ENCODE measurements at places on chromosomes 1 and 21.

GRCh38 chr21:20875742-20876141 lies 122.5 kb upstream of the NCAM2 start:
- no peak for DNase-seq

DNA sequence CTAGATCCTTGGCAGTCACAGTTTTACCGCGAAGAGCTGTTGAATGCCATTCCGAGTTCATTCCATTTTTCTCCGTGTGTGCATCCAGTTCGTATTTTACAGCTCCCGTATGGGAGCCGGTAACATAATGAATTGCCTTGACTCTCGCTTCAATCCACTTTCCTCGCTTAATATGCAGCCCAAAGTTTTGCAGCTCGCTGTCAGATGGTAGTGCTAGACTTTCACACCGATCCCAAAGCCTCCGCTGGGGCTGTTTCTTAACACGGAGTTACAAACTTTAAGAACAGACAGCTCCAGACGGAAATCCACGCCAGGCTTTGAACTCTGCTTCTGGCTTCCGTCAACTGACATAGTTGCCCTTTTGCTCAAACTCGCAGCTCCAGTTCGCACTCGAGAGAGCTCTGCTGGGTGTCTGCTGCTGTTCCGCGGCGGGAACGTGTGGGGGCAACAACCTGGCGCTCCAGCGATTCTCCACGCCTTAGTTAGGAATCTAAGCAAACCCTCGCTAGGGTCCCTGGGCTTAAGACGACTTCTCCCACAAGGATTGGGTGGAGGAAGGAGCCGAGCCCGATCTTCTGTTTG lies 3.5 kb upstream of the ARID1A start:
- peak; percentile 43 for DNase-seq

- DNase-seq = no peak
Observed at GRCh38 chr1:50974618-50974935, 4.5 kb downstream of the CDKN2C start.

DNA sequence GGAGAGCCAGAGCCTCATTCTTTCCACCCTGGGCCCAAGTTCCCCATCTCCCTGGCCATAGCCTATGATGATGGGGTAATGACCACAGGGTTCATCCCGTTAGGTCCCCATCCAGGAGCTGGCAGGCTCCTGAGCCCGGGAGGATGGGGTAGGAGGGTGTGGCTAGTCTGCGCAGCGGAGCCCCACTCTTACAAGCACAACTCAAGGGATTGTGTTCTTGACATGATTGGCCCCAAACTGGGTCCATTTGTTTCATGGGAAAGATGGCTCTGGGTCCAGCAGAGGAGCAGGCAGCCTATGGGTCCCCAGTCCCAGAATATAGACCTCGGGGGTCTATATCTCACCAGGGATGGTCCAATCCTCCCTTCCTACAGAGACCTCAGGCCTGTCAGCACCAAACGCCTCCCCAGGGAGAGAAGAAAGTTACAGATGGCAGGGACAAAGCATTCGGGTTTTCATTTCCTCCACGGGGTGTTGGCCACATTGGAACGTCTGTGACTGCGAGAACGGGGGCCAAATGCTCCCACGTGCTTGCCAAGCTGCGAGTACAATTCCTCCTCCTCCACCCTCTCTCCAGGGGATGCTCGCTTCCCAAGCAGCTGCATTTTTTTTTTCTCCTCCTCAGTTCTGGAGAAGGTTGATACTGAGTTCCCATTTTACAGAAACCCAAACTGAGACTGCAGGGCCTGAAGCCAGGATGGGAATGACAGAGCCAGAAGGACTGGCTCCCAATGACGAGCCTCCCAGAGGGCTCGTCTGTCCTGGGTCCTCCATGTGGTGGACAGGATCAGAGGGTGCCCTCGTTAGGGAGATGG lies 71.0 kb downstream of the DHRS3 start:
- no peak for DNase-seq

DNA sequence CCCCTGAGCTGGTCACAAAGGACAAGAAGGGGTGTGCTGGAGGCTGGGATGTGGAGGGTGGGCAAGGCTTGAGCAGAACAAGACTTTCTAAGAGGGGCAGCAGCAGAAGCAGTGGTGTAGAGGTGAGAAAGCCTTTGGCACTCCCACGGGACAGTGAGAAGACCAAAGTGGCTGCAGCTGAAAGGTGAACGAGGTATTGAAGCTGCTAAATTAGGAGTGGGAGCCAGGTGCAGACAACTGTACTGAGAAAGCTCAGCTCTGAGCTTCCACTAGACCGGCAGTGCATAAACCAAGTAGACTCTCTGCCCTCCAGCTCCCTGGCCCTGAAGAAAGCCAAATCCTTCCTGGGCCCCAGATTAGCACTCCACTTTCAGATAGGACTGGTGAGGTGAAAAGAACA lies 93.0 kb downstream of the VWA5B1 start:
- no peak for DNase-seq

DNA sequence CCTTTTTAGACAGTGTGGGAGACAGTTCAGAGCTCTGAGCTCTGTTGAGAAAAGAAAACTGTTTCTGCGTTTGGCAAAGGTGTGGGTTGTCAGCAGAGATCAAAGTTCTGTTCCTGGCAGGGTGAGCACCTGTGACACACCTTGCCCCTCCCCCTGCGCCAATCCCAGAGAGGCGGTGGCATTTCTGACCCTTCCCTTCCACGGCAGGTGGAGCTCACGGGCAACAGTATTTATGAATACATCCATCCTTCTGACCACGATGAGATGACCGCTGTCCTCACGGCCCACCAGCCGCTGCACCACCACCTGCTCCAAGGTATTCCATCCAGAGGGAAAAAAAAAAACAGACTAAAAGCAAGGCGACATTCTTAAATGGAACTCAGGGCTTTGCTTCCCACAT lies 20.7 kb downstream of the SIM2 start:
- DNase-seq = no peak
